ENCODE measurements at places on chromosomes 6 and 20.

- no peak for DNase-seq
These were observed 95.0 kb downstream of the CDH26 start for GRCh38 chr20:60053125-60053817.

DNA sequence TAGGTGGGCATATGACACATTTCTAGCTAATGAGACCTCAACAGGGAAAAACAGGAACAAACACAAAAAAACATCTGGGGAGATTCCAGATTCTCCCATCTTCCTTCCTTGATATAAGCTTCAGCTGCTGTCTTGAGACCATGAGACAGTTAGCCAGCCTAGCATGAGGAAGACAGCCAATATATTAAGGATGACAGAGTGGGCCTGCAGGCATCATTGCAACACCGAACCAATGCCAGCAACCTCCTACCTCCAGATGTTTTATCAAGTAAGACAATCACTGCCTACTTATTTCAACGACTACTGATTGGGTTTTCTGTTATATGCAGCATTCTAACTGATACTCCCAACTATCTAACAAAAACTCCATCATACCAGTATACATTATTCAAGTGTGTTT is 119.0 kb downstream of the ISM1 start:
- no peak for DNase-seq

GRCh38 chr20:24617757-24618450 is 148.5 kb downstream of the SYNDIG1 start:
- no peak for DNase-seq

DNA sequence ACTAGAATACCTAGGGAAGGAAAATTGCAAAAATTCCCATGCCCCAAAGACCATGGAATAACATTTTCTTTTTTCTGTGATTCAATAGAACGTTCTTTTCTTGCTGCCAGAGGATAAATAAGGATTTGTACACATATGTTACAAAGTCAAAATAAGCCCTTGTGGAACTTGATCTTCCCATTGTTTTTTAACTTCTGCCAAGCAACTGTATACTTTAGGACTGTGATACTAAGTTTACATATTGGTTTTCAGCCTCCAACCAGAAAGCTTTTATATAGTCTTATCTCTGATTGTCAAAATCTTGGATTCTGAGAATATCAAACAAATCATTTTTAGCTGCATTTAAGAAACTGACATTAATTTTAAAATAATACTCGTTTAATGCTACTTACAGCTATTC is 84.6 kb downstream of the HMGCLL1 start:
- DNase-seq = no peak

- no peak for DNase-seq
These were observed 100.8 kb downstream of the GRM4 start for GRCh38 chr6:34044945-34045595.

DNA sequence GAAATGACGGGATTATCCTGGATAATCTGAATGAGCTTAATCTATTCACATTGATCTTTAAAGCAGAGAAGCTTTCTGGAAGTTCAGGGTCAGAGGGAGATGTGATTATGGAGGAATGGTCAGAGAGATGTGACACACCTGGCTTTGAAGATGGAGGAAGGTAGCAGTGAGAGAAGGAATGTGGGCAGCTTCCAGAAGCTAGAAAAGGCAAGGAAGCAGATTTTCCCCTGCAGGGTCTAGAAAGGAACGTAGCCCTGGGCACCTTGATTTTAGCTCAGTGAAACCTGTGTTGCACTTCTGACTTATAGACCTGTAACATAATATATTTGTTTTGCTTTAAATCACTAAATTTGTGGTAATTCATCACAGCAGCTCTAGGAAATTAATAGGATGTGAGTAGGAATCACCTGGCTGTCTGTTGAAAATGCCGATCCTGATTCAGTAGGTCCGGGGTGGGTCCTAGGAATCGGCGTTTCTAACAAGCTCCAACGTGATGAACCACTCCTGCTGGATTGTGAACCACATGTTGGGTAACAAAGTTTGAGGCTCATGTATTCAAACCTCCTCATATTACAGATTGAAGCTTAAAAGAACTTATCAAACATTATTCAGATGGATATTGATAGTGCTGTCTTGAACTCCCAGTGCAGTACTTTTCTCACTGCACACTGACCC is 157.0 kb downstream of the GJA1 start:
- no peak for DNase-seq

GRCh38 chr6:37491171-37491829 is 8.4 kb downstream of the CCDC167 start:
- no peak for DNase-seq

GRCh38 chr6:48777411-48777810 is 666.4 kb upstream of the PTCHD4 start:
- DNase-seq = no peak

DNA sequence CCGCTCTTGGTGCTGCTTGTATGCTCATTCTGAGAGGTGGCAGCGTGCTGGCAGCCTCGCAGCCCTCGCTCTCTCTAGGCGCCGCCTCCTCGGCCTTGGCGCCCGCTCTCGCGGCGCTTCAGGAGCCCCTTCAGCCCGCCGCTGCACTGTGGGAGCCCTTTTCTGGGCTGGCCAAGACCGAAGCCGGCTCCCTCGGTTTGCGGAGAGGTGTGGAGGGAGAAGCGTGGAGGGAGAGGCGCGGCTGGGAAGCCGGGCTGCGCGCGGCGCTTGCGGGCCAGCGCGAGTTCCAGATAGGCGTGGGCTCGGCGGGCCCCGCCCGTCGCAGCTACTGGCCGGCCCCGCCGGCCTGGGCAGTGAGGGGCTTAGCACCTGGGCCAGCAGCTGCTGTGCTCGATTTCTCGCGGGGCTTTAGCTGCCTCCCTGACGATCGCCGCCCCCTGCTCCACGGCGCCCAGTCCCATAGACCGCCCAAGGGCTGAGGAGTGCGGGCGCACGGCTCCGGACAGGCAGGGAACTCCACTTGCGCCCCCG is 19.5 kb upstream of the FAM8A1 start:
- DNase-seq = peak; percentile 45

DNA sequence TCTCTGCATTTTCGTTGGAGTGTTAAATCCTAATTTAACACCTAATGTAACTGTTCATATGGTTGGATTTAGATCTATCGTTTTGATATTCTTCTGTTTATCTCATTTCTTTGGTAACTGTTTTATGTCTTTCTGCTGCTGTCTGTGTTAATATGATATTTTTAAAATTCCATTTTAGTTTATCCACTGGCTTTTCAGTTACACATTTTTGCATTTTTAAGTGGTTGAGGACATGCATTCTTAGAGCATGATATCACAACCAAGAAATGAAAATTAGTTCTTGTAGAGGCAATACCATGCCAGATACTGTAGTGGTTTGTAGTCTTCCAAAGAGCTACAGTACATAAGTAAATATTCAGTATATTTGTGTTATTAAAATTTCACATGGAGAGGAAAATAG is 58.6 kb downstream of the LIN28B start:
- no peak for DNase-seq

Data from stimulated activated CD4-positive, alpha-beta T cell treated with anti-CD3 and anti-CD28 coated beads, Interleukin-12 subunit alpha, Interleukin-12 subunit beta, amount 100 ng/mL, for 4 hours (primary cell).